ENCODE measurements at places on chromosomes 13 and 19. TPM values are rescaled to one million over a fixed set of nuclear protein-coding genes. Genes with fewer than 3 reads are reported as not detected.

Gene CCDC122
- 2.8 TPM for total RNA-seq

Gene MRPL34
- total RNA-seq, result 28.3 TPM

Gene UGGT2
- 40.0 TPM for total RNA-seq

Gene F7
- total RNA-seq, result 1.6 TPM

Gene GPR42
- total RNA-seq, result not detected

Gene JSRP1
- total RNA-seq, result 73.2 TPM

Gene IGFL4
- total RNA-seq, result 1.9 TPM

Gene IL17D
- 17.6 TPM for total RNA-seq

- H3K4me1 ChIP-seq, result no peaks in the 10 kb centered on the region
- no peaks in the 10 kb centered on the region for H3K27me3 ChIP-seq
- H3K4me3 ChIP-seq, result no peak overlapping the region
- no peak for DNase-seq
- no peak overlapping the region for H3K27ac ChIP-seq
These were observed 85.8 kb upstream of the ZNF91 start for GRCh38 chr19:23481043-23481442.

GRCh38 chr13:106350208-106350607, 185.3 kb downstream of the EFNB2 start:
- no peak overlapping the region for H3K4me3 ChIP-seq
- no peak for DNase-seq
- no peak overlapping the region for H3K27ac ChIP-seq
- peaks cover 8% of the 10 kb centered on the region for H3K27me3 ChIP-seq

GRCh38 chr13:41053384-41053826, 7.9 kb upstream of the WBP4 start:
- no peak overlapping the region for H3K4me3 ChIP-seq
- peak; percentile 60 for DNase-seq
- peaks cover 2% of the 10 kb centered on the region for H3K4me1 ChIP-seq
- H3K36me3 ChIP-seq, result no peaks in the 10 kb centered on the region
- no peaks in the 10 kb centered on the region for H3K27me3 ChIP-seq

- H3K27me3 ChIP-seq, result no peaks in the 10 kb centered on the region
- peaks cover 24% of the 10 kb centered on the region for H3K4me1 ChIP-seq
- DNase-seq, result no peak
- H3K36me3 ChIP-seq, result no peaks in the 10 kb centered on the region
- H3K27ac ChIP-seq, result peak overlapping the region; percentile 99
These were observed 1.1 kb downstream of the LSM14A start for GRCh38 chr19:34173193-34173956.

DNA sequence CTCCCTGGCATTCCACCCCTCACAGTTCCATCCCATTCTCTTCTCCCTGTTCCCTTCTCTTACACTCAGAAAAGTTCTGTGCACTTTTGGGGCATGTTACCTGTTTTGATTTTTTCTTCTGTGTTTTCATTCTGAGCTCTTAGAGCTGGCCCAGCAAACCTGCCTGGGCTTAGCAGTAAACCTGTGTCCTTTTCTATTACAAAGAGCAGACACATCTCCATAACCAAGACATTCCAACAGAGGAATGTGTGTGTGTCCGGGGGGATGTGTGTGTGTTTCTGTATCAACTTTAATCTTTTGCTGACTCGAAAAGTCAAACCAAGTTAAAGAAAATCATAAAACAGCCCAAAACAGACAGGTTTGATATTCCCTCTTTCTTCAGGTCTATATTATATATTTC, 49.1 kb upstream of the SOX21 start:
- H3K27ac ChIP-seq, result no peak overlapping the region
- H3K4me3 ChIP-seq, result no peak overlapping the region
- no peaks in the 10 kb centered on the region for H3K27me3 ChIP-seq
- H3K4me1 ChIP-seq, result no peaks in the 10 kb centered on the region

- no peaks in the 10 kb centered on the region for H3K27me3 ChIP-seq
- H3K27ac ChIP-seq, result no peak overlapping the region
- H3K4me3 ChIP-seq, result no peak overlapping the region
- DNase-seq, result no peak
- no peaks in the 10 kb centered on the region for H3K4me1 ChIP-seq
These were observed 118.8 kb downstream of the CDK8 start for GRCh38 chr13:26372747-26373146.
